ENCODE measurements at places on chromosomes 16 and 17. TPM values are rescaled to one million over a fixed set of nuclear protein-coding genes. Genes with fewer than 3 reads are reported as not detected.

NPIPA3 gene
- 1.8 TPM for total RNA-seq

SULT1A2 gene
- not detected for total RNA-seq

RRN3 gene
- total RNA-seq, result 31.5 TPM

SGSH gene
- total RNA-seq, result 13.3 TPM

WNT9B gene
- not detected for total RNA-seq

Measured in A549 treated with ZK216348 at 1 μM for 4 hours (cell line).